ENCODE measurements at places on chromosomes 5 and 9.

DNA sequence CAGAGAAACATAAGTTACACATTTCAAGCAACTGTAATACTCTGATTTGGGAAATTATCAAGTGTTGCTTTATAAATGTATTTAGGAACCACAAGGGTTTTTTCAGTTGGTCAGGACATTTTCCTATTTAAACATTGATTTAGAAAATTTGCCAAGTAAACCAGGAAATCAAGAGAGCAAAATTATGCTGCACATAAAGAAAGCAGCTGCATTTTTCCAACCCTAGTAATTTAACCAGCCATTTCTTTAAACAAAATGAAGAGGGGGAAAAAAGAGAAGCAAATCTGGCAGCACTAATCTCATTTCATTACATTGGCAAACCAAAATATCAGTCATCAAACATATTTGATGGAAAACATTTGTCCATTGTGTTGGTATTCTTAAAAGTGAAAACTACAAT, 271.4 kb downstream of the TLE1 start:
- DNase-seq: no peak

DNA sequence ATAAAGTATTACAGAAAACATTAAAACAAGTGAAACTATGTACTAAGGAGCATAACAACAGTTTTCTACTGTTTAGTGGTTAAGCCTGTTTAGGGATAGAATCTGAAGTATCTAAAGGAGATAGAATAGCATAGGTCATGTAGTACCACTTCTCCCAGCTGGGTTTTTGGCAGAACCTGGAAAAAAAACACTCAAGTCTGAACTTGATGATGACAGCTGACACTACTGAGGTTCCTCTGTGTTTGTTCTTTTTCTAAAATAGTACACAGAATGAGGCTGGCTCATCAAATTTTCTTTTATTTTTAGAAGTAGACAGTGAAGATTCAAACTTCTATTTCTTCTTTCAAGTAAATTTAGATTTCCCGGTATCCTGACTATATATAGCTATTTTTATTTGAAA, 203.8 kb upstream of the ACO1 start:
- DNase-seq: no peak

- DNase-seq: no peak
These were observed 212.4 kb upstream of the C9orf72 start for GRCh38 chr9:27785714-27786100.

DNA sequence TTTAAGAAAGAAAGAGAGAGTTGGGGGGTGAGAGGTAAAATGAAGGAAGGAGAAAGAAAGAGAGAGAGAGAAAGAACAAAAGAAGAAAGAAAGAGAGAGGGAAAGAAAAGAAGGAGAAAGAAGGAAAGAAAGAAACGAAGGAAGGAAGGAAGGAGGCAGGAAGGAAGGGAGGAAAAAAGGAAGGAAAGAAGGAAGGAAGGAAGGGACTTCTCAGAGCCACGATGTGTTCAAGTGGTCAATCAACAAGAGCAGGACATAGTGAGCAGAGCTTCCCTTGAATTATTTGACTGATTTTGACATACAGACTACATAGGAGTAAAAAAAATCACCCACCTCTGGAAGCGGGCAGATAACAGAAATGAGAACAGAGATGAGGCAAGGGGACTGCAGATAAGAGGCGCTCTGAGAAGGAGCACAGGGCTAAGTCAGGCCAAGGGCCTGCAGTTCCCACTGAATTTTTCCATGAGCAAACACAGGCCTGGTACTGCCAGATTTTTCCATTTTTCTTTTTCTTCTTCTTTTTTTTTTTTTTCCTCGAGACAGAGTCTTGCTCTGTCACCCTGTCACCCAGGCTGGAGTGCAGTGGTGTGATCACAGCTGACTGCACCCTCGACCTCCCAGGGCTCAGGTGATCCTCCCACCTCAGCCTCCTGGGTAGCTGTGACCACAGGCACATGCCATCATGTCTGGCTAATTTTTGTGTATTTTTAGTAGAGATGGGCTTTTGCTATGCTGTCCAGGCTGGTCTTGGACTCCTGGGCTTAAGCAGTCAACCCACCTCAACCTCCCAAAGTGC, 77.7 kb upstream of the IL17B start:
- DNase-seq: no peak

- DNase-seq: no peak
These were observed 388 bp upstream of the MED10 start for GRCh38 chr5:6378766-6379103.

Data from activated effector memory CD4-positive, alpha-beta T cell treated with anti-CD3 and anti-CD28 coated beads, Interleukin-2, amount 50 U/mL, for 16 hours (primary cell).